Stimulated activated CD4-positive, alpha-beta T cell treated with anti-CD3 and anti-CD28 coated beads, Interleukin-4, amount 100 ng/mL, for 4 hours (primary cell): ENCODE measurements at places on chromosomes 6 and 20.

- no peak for DNase-seq
Observed at GRCh38 chr6:82084324-82084920, 163.1 kb downstream of the IBTK start.

- no peak for DNase-seq
Observed at GRCh38 chr6:12075067-12075563, 63.0 kb downstream of the HIVEP1 start.

DNA sequence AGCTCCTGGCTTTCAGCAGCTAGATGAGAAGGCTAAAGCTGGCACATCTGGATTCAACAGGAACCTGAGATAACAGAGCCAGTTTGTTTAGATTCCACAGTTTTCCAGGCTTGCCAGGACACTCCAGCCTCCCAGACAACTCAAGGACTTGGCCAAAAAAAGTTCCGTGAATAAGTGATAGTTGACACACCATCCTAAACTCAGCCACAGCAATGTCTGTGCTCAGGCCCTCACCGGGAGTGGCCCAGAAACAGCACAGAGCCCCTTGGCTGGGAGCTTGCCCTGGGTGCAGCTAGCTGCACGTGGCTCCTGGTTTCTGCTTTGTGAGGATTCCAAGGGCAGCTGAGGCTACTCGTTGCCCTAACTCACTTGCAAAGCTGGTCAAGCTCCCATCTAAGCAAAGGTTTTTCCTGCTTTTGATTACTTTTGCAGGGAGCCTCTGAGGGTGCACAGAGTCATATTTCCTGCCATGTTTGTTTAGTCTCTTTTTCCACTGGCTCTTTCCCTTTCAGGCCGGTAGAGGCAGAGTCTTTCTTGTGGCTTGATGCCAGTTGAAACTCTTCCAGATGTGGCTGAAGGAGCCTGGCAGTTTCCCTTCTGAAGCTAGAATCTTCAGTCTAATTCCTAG, 118.3 kb upstream of the ECI2 start:
- DNase-seq: no peak

- no peak for DNase-seq
Observed at GRCh38 chr20:57960803-57961575, 251.2 kb upstream of the PMEPA1 start.

DNA sequence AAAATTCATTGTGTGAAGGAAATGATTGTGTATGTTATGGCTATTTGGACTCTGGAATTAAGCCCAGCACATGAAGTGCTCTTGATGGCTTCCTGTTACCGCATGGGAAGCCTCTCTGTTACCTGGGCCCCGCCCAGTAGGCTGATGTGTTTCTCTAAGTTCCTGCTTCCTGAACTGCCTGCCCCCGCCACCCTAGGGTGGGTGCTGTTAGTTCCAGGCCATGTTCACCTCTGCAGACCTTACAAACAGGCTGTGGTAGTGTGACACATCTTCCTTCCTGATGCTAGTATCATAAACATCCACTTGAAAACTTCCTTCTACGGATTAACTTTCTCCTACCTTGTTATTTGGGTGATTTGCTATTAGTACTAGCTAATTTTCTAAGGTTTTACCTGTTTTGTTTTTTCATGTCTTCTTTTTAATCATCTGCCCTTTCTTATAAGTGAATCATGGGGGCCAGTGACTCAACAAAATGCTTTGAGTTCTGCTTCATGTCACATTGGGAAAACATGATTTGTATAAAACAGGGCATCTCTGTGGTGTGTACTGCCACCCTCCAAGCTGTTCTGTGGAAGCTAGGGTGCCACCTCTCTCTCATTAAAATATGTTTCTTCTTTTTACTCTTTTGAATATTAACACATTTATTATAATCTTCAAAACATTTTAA, 40.6 kb downstream of the SH3BGRL2 start:
- peak; percentile 23 for DNase-seq

DNA sequence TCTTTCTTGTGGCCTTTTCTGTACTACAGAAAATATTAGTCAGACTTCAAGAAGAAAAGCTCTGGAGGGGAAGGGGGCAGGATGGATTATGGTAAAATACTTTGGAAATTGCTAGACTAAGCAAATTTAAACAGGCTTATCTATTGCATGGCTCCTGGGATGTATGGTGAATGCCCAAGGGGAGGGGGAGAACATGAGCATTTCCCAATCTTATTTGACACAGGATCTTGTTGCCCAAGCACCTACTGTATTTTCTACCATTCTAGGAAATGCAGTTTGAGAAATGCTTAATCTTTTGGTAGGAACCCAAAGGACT, 86.1 kb upstream of the LAMP5 start:
- DNase-seq: no peak

- no peak for DNase-seq
Observed at GRCh38 chr6:160042788-160043301, 74.0 kb downstream of the IGF2R start.

DNA sequence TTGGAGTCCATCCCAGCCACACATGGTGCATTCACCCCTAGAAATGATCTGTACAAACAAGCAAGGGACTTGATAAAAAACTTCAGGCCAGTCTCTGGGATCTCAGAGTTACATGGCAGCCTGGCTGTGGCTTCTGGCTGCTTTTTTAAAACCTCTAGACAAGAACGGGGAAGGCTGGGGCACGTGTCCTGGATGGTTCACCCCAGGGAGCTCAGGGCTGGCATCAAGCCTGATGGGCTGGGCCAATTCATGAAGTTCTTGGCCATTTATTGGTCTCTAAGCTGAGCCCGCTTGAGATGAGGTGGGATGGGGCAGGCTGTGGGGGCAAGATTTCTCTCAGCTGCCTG, 10.4 kb upstream of the ZFAND3 start:
- DNase-seq: no peak

DNA sequence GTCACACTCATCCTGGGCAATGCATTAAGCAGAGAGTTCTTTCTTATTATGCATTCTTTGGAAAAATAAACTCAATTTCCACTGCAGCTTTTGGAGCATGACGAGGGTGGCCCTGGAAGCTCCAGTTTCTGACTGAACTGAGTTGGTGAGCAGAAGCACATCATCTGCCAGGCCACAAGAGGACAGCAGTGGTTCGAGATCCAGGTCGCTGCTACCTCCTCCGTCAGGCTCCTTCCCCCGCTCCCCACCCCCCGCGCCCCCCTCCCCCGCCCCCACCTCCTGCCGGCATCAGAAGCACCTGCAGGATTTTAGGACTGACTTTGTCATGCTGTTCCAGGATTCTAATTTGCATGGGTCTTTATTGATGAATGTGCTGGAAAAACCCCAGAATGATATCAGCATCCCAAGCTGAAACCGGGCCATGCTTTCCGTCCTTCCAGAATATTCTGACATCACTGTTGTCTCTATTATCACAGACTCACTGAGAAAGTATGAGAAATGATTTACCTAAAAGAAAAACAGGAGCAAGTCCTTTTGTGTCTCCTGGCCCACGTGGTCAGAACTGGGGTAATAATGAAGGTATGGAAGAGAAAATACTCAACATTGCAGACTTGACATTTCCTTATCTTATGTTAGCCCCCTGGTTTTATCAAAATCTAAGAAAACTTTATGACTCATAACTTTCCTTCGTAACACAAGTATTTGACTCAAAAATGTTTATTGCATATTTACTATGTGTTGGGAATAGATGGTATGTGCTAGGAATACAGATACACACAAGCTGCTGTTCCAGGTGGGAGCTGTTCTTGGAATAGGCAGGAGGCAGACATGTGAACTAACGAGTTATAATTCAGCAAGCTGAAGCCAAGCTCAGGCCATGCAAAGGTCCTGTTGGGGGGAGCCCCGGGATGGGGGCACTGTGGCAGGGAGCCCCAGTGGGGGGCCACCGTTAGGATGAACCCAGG, 220.2 kb upstream of the EXOC2 start:
- DNase-seq: no peak

- DNase-seq: no peak
Observed at GRCh38 chr20:54231036-54231435, 23.1 kb downstream of the PFDN4 start.

DNA sequence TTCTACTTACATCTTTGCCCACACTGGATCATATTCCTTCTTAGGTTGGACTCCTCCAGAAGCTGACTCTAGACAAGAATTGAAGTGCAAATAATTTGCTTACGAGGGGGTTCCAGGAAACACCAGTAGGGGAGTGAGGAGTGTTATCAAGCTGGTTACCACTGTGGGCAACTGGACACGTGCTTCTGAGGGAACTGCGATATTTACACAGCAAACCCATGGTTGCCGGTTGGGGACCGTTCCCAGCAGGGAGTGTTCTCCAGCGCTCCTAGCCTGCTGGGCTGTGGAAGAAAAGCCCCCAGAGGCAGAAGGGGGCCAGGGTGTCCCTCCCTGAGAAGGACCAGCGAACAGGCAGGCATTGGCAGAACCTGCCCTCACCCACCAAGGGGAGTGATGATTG, 21.7 kb downstream of the MDFI start:
- DNase-seq: no peak

DNA sequence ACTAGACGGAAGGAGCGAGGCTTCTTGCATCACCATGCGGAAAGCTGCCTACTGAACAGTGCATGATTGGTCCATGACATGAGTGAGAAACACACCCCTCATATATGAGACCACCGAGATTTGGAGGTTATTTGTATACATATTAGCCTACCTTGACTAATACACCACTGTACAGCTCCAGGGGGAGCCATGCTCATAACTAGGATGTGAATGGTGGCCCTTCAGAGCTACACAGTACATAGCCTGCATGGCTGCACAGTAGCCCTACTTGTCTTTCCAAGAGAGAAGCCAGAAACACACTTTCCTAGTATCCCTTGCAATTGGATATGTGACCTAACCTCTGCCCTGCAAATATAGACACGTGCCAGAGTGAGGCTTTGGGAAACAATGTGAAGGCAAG, 21.8 kb upstream of the MCUR1 start:
- DNase-seq: no peak

DNA sequence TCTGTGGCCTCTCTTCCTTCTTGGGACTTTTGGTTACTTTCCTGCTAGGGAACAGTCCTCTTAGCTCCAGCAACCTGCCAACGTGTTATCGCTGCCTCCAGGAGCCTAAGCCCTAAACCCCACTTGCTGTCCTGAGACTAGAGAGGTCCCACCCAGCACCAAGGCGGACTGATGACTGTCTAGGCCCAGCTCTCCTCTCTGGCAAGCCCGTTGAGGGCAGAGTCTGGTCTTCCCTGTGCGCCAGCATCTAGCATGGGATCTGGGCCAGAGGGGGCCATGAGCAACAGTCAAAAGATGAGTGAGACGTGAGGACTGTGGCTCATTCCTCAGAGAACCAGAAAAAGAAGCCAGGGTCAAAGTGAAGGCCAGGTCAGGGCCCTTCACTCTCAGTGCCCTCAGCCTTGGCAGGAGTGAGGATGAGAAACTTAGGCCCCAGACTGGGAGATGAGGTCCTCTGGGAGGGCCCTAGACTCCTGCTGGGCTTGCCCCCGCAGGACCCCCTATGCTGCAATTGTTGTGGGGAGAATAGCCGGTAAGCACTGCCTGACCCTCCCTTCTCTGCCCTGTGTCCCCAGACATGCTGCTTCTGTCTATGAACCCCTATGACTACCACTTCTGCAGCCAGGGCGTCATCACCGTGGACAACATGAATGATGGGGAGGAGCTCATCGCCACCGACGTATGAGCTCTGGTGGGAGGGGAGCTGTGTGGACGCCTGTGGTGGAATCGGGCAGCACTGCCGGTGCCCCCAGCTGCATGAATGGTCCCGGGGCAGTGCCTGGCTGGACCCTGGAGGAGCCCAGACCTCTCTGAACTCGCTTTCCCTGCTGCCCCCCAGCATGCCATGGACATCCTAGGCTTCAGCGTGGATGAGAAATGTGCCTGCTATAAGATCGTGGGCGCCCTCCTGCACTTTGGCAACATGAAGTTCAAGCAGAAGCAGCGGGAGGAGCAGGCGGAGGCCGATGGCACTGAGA, 30.9 kb downstream of the MYH7B start:
- no peak for DNase-seq

GRCh38 chr6:119348748-119349360, 707 bp downstream of the MAN1A1 start:
- DNase-seq: peak; percentile 20

DNA sequence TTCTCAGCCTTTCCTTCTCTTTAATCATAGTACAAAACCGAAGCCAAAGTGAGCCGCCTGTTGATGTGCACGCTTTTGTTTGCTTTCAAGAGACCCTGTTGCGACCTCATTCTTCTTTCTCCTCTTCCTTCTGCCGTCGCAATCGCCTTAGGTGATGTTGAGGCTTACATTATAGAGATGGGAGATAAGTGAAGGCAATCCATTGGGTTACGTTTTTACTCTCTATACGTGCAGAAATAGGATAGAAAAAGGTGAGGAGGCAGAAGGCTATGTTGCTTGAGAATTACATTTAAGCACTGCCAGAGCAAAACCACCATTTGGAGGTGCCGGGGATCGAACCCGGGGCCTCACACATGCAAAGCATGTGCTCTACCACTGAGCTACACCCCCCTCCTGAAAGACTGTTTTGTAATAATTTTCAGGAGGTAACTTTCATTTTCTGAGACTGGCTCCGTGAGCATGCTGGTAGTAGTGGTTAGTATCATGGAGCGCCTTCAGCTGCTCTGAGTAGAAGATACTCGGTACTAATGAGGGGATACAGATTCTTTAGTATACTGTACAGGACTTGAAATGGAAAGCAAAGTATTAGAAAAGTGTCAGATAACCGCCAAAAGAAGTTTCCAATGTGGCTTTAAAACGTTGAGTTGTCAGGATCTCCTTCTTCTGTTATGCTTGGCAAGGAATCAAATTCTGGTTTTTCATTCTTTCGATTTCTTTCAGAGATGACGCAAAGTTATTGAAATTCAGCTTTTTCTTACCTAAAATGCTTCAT, 165.6 kb downstream of the TRIM27 start:
- no peak for DNase-seq

DNA sequence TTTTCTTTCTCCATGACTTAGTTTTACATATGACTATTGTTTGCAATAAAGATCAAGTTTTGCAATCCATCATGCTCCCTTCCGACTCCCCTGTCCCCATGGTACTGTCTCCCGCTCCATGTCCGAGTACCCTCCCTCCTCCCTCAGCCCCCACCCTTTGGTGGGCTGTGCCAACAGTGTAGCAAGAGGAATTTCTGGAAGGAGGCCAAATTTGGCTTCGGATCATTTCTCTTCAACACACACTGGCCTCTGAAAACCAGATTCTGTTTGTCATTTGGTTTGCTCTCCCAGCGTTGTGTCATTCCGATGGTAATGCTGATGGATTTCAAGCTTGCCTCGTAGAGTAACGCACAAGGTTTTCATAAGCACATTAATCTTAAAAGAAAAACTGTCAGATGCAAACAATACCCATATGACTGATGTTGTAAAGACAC, 22.9 kb upstream of the PAX1 start:
- no peak for DNase-seq

DNA sequence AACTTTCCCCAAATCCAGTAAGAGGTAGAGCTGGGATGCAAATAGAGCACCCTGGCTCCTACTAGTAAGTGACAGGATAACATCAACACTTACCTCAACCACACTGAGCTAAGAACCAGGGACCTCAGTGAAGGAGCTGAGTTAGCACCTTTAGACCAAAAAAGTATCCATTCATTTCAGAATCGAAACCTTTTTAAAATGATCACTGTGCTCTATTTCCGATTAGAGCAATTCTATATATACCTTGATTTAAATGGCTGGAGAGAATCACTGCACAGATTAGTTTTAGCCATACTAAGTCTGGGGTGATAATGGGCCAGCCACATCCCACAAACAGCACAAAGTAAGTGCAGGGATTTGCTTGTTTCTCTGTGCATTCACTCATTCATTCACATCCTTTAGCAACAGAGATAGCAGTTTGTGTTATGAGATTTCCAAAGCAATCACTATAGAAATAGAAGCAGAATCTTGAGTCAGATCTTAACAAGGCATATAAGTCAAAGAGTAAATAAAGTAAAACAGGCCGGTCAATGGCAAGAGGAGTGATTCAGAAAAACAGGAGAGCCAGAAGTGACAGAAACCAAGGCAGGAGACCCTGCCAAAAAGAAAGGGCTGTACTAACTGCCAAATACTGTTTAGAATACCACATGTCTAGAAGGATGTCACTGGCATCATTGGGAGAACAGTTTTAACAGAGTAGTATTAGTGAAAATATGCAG, 136.3 kb downstream of the KIF13A start:
- DNase-seq: no peak
